IPS DF 6.9 (cell line): ENCODE measurements at places on chromosomes 1 and 21.

DNA sequence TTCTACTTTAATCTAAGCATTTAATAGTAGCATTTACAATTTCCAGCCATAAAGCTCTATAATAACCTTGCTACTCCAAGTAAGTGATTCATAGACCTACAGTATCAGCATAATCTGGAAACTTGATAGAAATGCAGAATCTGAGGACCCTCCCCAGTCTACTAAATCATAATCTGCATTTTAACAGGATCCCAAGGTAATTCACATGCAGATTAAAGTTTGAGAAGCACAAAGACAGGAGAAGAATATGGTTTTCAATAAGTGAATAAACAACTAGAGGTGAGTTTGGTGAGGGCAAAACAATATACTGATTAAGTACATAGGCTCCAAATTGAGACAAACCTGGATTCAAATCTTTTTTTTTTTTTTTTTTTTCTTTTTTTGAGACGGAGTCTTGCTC is 57.4 kb downstream of the PRPF38A start:
- DNase-seq = no peak

DNA sequence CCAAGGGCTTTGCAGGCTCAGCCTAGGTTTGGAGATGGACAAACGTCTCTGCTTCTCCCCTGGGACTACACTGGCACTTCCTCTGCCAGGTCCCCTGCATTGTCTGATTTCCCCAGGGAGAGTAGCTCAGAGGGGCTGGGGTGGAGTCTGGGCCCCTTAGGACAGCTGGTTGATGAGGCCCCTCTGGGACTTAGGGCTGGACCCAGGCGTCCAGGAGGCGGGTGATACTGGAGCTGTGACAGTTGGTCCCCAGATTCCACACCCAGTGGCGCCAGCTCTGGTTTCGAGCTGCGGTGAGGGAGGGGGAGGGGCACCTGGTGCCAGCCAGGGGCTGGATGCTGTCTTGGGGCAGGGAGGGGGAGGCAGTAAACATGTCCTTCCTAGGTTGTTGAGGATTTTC is 7.4 kb upstream of the MEX3A start:
- no peak for DNase-seq

- DNase-seq = no peak
These were observed 172.2 kb upstream of the IRF2BP2 start for GRCh38 chr1:234782105-234782751.

DNA sequence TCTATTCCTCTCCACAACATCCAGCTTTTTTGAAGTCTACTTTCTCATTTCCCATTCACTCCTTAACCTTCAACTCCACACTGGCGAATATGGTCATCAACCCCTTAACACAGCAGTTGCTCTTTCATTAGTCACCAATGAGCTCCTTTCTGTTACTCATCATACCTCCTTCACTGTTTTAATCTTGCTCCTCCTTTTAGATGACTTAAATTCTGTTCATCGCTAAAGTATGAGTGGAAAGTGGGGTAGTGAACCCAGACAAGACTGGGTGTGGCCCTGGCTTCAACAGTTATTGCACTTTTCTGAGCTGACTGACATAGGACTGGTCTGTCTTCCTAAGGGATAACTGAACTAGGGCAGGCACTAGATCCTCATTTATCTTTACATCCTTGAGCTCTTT is 51.3 kb downstream of the AKT3 start:
- DNase-seq = no peak

DNA sequence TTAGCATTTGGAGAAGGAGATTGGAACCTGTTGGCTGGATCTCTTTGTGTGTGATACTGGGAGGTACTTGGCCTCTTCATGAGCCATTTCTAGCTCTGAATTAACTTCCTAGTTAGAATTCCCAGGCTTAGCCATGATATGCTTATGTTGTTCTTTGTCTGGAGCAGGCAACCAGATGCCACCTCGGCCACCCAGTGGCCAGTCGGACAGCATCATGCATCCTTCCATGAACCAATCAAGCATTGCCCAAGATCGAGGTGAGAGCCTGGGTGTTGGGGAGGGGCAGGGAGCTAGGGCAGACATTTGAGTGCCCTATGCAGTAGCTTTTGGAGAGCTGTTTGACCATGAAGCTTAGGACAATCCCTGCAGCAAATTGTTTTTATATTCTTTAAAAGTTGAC is 26.5 kb upstream of the PIGV start:
- no peak for DNase-seq

GRCh38 chr1:3368711-3369445 is 85.6 kb upstream of the ARHGEF16 start:
- DNase-seq = no peak

- DNase-seq = no peak
These were observed at the start of gene CLDN8 for GRCh38 chr21:30216041-30216723. Gene CLDN8, minus strand, starts transcription at chr21:30216097. Its CDS starts 172 bp downstream, at chr21:30215925.

GRCh38 chr1:160781186-160781766 is 14.7 kb upstream of the LY9 start:
- DNase-seq = no peak

- DNase-seq = no peak
These were observed 27.9 kb upstream of the PRRC2C start for GRCh38 chr1:171457412-171457811.

GRCh38 chr21:14491269-14491681 is 54.8 kb downstream of the SAMSN1 start:
- no peak for DNase-seq

GRCh38 chr1:174358786-174359453 is 88.8 kb upstream of the GPR52 start:
- DNase-seq = no peak

DNA sequence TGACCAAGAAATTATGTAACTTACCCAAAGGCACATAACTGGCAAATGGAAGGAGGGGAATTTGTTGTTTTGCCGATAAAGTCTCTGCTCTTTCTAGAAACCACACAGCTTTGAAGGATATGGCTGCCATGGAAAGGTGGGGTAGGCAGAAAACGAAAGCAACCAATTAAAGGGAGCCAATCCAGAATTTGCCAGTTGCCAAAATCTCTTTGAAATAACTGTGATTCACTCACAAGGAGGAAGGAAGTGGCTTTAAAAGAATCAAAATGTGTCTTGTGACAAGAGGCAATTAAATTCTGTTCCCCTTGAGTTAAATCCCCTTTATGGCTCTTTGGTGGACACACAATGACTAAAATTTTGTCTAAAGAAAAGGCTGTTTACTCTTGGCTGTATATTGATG is 61.2 kb upstream of the CCDC190 start:
- DNase-seq = no peak

DNA sequence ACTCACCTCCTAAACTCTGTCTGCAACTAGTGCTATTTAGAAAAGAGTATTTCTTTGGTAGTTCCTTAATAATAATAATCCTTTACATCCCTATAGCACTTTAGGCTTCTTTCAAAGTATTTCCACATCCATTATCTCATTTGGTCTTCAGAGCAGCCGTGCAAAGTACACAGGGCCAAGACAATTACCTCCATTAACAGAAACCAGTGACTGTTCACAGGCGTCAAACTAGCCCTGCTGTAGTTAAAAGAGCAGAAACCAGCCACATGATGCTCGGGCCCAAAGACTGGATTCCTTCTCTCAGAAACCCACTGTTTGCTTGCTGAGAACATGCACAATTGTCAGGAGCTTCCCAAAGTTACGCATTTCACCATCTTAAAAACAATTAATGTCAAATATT is 396.0 kb upstream of the DAB1 start:
- DNase-seq = no peak

- DNase-seq = no peak
These were observed 4.7 kb upstream of the PADI1 start for GRCh38 chr1:17200246-17200645.

DNA sequence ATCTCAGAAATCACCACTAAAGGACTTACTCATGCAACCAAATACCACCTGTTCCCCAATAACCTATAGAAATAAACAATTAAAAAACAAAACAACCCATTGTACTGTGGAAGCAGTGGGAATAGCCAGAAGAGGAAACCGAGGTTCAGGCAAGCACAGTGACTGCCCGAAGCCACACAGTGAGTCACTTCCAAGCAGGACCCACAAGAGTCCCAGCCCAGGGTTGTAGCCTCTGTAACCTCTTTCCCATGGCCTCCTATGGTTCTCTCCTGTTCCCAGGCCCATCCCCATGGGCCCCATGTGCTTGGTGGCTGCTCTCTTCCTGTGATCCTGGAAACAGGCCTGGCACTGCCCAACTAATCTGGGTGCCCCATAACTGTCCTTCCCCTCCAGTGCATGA is 29.0 kb upstream of the HTR1D start:
- DNase-seq = no peak

DNA sequence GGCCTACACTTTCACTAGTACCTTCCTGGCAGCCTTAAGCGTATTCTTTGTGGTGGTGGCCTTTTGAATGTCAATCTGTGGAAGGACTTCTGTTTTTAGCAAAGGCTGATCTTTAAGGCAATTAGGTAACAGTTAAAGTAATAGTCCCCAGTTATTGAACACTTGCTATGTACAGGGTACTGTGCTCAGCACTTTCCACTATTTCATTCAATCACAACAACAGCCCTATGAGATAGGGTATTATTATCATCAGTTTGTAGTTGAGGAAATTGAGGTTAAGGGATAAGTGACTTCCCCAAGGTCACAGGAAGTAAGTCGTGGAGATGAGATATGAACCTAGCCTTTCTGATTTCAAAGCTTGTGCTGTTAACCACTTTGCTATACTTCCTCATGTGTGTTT is 185.7 kb downstream of the ST6GALNAC3 start:
- no peak for DNase-seq

- no peak for DNase-seq
These were observed 27.8 kb upstream of the A3GALT2 start for GRCh38 chr1:33348676-33349080.

DNA sequence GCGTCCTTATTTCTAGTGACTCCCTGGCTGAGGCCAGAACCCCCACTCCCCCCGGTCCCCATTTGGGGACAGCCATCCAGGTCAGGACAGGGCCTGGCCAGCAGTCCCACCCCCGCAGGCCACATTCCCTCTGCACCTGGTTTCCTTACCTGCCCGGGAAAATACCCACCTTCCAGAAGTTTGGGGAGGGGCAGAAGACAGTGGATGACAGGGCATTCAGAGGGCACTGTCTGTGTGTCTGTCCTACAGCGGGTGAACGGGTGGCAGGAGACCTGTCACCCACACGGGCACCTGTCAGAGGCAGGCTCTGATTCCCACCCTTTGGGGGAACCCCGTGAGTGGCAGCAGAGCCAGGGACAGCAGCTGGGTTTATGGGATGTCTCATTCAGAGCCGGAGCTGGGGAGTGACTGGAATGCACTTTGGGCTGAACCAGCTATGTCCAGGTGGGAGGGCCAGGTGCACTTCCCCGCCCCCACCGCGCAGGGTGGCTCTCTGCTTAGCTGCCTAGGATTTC is 2.0 kb downstream of the ARHGEF16 start:
- no peak for DNase-seq

- DNase-seq = no peak
These were observed 17.0 kb upstream of the RUNX3 start for GRCh38 chr1:24946861-24947658.

DNA sequence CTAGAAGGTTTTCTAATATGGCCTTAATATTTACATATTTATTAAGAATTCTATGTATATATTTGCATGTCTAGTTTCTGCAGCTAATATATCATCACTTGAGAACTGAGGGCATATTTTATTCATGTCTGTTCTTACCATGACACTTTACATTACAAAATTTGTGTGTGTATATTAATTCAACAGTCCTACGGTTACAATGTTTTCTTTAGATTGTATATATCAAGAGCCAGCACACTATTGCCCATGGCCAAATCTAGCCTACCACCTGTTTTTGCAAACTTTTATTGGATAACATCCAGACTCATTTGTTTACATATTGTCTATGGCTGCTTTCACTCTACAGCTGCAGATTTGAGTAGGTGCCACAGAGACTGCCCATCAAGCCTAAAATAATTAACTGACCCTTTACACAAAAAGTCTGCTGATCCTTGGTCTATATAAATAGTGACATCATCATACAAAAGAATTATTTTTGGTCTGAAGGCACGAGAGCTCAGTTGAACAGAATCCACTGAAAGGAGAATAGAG is 577.4 kb upstream of the PBX1 start:
- no peak for DNase-seq

- DNase-seq = no peak
These were observed 604.9 kb upstream of the PTBP2 start for GRCh38 chr1:96116731-96117130.

DNA sequence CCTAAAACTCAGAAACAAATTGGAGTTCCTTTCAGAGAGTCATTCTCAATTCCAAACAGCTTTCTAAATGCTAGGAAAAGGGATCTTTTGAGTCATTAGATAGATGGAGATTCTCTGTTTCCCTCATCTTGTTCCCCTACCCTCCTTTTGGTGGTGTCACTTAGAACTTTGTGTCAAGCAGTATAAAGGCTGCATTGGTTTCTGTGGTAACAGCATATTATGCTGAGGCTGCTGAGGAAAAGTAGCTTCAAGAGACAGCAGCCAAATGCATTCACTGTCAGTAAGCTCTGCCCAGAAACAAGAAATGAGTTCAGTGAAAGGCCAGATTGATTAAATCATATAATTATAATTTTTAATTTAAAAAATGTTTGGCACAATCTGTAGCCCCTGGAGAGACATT is 144.1 kb downstream of the LRRC40 start:
- DNase-seq = no peak

- DNase-seq = no peak
These were observed 16.5 kb downstream of the CTSS start for GRCh38 chr1:150748878-150749719.

DNA sequence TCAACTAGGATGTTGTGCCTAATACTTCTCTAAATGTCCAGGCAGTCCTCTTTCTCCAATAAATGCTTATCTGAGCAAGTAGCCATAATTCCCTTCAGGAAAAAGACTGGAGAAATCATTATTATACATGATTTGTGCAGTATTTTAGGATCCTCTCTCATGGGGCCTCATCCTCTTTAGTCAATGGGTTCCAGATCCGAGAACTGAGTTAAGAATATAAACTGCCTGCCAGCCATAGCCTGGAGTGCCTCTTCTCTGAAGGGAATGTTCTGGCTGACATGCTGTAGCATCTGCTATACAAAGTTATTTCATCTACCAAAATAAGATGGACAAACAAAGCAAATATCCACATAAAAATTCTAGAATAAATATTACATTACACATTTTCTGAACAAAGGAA is 334.0 kb upstream of the PRMT6 start:
- DNase-seq = no peak

GRCh38 chr1:203367057-203367456 is 16.1 kb upstream of the FMOD start:
- no peak for DNase-seq

DNA sequence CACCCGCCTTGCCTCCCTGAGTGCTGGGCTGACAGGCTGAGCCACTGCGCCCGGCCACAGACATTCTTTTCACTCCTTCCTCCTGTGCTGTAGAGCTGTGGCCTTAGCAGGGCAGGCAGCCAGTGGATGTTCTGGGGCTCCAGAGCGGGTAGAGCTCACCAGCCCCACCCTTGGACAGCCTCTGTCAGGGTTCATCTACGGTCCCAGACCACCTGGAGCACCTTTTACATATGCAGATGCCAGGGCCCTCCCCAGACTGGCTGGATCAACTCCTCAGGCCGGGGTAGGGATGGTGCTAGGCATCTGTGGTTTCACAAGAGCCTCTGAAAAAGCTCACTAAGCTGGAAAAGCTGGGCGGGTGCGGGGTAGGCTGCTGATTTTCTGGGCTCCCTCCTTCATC is 4.6 kb downstream of the ATP13A2 start:
- DNase-seq = no peak

- DNase-seq = no peak
These were observed 14.4 kb upstream of the KCNH1 start for GRCh38 chr1:211148366-211148765.

- DNase-seq = no peak
These were observed 11.0 kb upstream of the OLIG1 start for GRCh38 chr21:33058957-33059356.
